Activated CD4-positive, CD25-positive, alpha-beta regulatory T cell (primary cell): ENCODE measurements at places on chromosomes 12 and 14.

DNA sequence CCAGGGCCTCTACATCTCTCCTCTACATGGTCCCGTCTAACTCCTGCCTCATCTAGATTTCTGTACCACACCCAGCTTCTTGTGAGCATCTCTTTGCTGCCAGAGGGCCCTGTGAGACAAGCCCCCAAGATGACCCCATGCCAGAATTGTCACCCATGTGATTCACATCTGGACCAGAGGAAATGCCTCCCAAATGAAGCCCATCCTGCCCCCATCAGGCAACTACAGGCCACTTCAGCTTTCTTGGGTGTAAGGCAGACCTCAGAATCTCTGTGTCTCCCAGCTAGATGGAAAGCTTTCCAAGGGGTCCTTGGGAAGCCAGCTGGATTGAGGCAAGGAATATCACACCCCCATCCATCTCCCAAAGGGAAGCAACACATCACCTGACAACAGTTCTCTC, 9.3 kb upstream of the OAS3 start:
- no peak for DNase-seq

DNA sequence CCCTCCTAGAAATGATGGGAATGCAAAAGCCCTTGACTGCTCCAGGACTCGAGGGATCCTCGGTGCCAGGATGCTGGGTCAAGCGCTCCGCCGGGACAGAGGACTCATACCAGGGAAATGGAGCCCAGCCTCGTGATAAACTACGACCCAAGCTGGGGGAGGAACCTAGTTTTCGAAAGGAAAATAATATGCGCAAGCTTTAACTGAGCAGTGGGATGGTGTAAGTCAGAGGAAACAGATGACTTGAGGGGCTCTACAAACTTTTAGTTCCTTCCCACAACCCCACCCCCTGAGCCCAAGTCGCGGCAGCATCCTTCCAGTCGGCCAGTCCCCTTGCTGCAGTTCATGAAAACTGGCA, 654 bp upstream of the SUPT16H start:
- DNase-seq, result no peak

- no peak for DNase-seq
These were observed 26.1 kb downstream of the TPCN1 start for GRCh38 chr12:113247123-113248050.

GRCh38 chr14:50010752-50011151, 105.6 kb downstream of the VCPKMT start:
- no peak for DNase-seq

DNA sequence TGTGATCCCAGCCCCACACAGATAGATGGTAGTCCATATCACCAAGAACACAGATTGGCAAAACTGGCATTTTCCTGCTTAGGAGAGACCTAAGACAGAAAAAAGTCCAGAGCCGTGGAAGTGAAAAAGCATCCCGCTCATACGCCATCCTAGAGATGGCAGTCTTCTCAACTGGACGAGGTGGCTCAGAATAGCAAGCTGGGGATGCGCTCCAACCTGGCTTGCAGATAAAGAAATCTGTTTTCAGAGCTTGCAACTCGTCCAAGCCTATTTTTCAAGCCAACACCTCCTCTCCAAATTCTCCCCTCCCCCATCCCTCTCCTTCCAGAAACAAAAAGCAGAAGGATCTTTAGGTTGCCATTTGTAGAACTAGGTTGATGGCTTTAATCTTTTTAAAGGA, 74.3 kb upstream of the OTX2 start:
- no peak for DNase-seq

DNA sequence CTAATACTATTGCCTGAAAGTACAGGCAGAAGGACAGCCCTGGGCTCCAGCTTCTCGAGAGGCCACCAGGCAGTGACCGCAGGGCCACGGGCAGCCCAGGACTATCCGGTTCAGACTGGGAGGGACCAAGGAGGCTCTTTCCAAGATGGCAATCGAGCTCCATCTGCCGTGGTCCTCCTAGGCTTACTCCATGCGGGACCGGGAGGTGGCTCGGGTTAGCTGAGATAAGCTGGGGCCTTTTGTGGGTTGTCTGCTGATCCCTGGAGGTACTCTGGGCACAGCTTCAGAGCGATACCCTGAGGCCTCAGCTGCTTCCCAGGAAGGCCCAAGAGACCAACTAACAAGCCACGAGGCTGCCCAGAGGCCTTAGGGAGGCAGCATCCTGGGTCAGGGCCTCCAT, 33.1 kb downstream of the SNRNP35 start:
- no peak for DNase-seq

DNA sequence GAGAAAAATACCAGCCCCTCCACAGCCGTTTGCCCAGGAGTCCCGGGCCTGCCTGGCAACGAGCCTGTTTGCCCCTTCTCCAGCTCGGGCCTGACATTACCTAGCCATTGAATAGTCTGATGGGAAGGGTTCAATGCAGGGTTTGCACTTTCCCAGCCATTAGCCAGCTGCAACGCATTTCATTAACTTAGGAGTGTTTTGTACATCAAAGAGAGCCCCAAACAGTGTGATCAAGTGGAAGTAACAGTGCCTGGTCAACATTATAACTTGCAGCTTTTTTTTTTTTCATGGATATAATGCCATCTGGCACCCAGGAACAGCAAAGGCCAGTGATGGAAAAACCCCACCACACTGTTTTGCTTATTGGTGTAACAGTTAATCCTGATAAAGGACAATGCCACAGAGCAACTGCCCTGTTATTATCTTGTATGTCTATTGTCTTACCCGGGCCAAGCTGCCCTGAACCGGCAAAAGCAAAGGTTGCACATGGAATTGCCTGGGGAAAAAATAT, 38.0 kb downstream of the BTG1 start:
- no peak for DNase-seq

DNA sequence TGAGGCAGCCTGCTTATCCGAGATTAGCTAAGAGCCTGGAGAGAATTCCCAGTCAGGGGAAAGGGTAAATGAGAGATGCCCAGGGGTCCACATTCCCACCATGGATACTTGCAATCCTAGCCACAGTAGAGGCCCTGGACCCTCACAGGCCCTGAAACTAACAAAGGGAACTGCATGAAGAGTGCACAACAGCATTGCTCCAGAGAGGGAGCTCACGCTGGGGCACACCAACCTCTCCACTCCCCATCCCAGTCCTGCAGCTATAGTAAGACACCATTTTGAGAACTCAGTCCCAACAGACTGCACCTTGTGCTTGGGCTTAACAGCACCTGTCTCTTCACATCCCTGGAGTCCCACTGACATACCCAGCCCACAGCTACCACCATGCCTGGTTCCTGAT, 30.5 kb downstream of the CEP83 start:
- DNase-seq, result no peak

GRCh38 chr14:67815573-67816225, 691 bp downstream of the ZFYVE26 start:
- no peak for DNase-seq

- DNase-seq, result no peak
These were observed 360.9 kb downstream of the RPL10L start for GRCh38 chr14:46290706-46291105.

DNA sequence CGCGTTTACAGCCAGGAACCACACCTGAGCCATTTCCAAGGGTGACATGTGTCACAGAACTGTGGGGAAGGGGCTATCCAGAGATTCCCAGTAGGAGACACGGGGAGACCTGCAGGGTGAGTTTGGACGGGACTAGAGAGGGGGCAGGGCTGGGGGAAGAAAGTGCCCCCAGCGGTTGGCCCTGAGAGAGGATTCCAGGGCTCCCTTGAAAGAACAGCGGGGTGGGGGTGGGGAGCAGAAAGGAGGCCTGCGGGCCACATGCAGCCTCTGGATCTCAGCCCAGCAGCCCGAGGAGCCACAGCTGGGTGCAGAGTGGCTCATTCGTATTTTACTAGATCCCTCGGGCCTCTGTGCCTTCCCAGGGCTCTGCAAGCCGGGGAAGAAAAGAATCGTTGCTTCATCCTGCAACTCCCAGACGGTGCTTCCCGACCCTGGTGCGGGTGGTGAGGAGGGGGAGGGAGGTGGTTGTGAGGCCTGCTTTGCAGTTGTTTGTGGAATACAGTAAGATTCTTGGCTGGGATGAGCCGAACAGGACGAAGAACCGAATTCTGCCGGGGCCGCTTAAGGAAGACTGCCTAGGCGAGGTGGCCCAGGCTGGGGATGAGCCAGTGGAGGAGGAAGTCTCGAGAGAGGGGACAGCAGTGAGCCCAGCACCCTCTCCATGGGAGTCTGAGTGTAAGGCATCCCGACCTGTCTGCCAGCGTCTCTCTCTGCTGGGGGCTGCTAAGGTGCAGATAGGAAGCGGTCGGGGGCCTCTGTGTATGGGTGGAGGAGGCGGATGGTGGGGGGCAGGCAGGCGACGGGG, 36.1 kb upstream of the ANKRD9 start:
- DNase-seq, result no peak

DNA sequence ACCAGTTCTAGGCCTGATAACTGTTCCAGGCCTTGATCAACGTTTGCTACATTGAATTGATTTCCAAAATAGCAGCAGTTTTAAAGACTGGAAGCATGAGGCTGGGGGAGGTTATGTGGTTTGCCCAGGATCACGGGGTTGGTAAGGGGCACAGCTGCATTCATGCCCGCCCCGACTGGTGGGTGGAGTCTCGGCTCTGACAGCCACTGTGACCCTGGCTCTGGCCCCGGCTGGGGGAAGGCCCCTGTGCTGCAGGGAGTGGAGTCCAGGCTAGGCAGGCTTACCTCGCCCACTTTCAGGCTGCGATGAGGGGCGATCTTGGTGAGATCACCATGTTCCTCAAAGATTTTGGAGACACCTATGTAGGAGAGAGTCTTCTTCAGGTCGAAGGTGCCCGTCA, 13.3 kb upstream of the SERPINA9 start:
- DNase-seq, result no peak
